Activated CD8-positive, alpha-beta memory T cell treated with anti-CD3 and anti-CD28 coated beads for 1 hour (primary cell): ENCODE measurements at places on chromosomes 4 and X.

DNA sequence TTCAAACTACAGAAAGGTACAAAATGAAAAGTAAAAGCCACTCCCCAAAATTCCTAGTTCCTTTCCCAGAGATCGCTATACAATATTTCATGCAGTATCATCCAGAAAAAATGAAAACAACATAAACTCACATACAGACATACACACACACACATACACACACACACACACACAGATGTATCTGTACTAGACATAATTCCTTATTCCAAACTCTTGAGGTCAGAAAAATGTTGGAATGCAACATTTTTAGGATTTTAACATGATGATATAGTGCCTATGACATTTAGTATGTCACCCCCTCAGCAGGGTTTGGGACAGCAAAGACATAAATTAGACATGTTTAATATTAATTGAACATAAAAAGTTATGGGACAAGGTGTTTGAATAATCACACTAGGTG lies 73.4 kb upstream of the LHFPL1 start:
- no peak for DNase-seq

DNA sequence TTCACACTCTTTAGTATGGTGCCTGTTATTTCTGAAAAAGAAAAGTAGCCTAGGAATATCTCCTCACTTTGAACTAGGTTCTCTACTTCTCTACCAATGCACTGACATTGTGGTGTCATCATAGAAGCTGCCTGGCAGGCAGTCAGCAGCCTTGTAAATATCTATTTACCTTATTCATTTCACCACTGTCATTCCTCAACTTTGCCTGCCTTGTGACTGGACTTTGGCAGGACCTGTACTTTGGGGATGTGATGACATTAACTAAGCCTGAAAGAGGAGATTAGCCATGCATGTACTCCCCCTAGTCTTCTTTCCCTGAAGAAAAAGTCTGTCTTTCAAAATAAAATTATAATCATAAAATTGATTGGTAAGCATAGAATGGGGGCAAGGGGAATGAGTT lies 207.2 kb downstream of the ARAP2 start:
- no peak for DNase-seq

- no peak for DNase-seq
Measured at GRCh38 chr4:85740431-85740861, 265.5 kb downstream of the ARHGAP24 start.

DNA sequence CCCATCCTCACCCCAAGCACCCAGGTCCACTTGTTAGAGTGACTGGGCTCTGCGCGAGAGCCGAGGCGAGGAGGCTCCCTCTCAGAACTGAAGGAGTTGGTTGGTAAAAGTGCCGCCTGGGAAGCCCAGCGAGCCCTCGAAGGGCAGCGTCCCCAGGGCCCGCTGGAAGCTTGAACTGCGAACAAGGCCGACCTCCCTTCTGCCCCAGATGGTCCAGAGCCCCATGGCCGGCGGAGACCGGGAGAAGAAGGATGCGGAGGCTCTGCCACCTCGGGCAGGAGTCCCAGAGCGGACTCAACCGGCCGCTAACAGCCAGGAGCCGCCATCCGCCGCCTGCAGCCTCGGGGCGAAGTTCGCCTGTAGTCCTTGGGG lies 116.3 kb upstream of the TEX13C start:
- no peak for DNase-seq

DNA sequence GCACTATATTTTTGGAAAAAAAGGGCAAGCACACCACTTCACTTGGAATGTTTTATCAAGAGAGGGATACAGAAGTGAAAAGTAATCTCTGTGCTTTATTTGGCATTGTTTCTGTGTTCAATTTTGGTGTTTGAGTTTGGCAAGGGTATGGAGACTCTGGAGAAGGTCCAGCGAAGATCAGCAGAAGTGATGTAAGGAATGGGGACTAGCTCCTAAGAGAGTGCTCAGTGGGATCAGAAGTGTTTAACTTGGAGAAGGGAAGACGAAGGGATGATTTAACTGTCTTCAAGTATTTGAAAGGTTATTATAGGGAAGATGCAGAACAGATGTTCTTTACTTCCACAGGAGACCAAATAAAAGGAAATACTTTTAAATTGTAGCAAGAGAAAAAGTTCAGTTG lies 74.3 kb downstream of the CFAP299 start:
- no peak for DNase-seq

- DNase-seq = no peak
Measured at GRCh38 chrX:57915680-57916079, 5.4 kb upstream of the ZXDA start.

DNA sequence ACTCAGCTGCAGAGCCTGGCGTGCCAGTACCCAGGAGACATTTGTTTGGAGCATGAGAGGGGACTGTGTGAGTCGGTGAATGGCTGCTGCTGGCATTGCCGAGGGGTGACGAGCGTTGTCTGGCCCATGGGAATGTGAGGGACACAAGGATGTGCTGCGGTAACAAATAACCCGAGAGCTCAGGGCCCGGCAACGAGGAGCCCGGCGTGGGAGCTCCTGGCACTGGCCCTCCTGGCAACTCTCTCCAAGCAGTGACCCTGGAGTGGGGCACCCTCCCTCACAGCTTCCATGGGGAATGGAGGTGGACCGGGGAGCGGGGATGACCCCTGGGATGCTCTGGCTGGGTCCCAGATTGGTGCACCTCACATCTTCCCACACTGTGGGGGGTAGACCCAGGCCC lies 44.0 kb upstream of the SORCS2 start:
- DNase-seq = no peak

GRCh38 chr4:9889306-9889705 lies 107.9 kb downstream of the DRD5 start:
- no peak for DNase-seq

GRCh38 chrX:150772150-150772970 lies 79.2 kb downstream of the MTMR1 start:
- DNase-seq = peak; percentile 19

DNA sequence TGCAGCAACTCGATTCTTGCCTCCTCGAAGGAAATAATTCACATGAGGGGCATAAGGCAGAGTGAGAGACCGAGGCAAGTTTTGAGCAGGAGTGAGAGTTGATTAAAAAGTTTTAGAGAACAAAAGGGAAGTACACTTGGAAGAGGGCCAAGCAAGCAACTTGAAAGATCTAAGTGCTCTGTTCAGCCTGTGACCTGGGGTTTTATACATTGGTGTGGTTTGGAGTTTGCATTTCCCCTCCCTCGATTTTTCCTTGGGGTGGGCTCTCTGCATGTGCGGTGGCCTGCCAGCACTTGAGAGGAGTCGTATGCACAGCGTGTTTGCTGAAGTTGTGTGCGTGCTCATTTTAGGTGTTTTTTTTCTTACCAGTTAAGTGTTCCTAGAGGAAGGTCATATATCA lies 356.4 kb downstream of the KLHL4 start:
- no peak for DNase-seq

- DNase-seq = no peak
Measured at GRCh38 chrX:38850807-38851544, 49.7 kb downstream of the MID1IP1 start.

- no peak for DNase-seq
Measured at GRCh38 chr4:160299177-160299576, 1196.3 kb downstream of the RAPGEF2 start.

GRCh38 chrX:46791927-46792809 lies 33.2 kb upstream of the SLC9A7 start:
- no peak for DNase-seq

- DNase-seq = no peak
Measured at GRCh38 chrX:10798041-10798440, 177.7 kb upstream of the MID1 start.

GRCh38 chr4:100849319-100849718 lies 331.5 kb upstream of the EMCN start:
- no peak for DNase-seq

DNA sequence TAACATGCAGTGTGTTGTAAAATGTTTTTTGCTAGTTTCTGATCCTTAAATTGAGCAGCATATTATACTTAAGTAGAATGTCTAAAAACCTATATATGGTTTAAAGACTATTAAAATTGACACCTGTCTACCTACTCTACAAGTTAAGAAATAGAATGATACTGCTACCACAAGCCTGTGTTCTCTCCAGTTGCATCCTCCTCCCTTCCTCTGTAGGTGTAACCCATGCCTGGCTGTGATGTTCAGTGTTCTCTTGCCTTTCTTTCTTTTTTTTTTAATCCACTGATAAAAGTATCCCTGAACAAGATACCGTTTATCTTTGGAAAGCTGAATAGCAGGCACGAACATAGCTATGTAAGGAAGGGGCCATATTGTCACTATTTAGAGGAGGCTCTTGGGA lies 99.1 kb downstream of the KDM6A start:
- DNase-seq = no peak

- no peak for DNase-seq
Measured at GRCh38 chr4:54440394-54441136, 211.5 kb downstream of the PDGFRA start.

DNA sequence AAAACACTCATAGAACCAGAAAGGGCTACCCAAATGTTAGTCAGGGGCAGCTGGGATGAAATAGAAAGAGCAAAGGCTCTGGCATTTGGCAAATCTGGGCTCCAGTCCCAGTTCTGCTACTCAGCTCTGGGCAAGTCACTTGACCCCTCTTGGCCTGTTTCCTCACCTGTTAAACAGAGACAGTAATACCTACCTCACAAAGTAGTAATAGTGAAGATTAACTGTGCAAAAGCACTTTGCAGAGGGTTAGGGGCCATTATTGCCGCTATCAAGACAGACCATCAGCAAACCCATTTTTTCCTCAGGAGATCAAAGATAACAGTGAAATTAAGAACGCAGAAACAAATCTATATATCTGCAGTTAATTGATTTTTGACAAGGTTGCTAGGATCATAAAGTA lies 20.6 kb downstream of the ZBTB33 start:
- DNase-seq = no peak

DNA sequence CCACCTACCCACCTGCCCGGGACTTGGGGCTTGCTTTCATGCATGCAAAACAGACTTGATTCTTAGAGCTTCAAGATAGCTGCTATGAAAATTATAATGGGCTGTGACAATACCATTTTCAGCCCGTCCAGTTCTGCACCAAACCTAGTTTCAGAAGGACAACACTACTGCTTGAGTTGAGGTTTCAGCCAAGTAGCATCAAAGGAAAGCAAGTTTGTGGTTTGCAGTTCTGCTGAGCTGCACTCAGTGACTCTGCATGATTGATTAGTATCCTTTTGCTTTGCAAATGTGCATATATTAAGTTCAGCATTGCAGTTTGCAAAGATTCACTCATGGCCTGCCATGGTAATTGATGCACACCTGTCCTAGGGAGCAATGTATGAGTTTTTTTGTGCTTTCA lies 442.7 kb downstream of the RPA4 start:
- no peak for DNase-seq

- DNase-seq = no peak
Measured at GRCh38 chr4:71254451-71255012, 84.3 kb upstream of the SLC4A4 start.

DNA sequence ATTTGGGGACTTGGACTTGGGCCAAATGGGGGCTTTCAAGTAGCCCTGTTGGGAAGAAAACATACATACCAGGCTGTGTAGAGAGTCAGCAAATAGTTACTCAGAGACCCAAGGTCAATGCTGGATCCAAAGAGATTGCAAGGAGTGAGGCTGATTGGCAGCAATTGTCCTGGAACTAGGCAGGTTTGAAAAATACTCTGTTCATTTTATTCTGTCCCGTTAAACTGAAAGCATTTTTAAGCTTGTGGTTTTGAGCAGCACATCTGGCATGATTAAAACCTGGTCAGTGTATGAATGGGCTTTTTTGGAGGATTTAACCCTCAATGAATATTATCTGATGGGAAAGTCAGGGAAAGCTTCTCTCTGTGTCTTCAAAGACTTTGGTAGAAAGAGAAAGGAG lies 294.3 kb upstream of the BOD1L1 start:
- DNase-seq = no peak

DNA sequence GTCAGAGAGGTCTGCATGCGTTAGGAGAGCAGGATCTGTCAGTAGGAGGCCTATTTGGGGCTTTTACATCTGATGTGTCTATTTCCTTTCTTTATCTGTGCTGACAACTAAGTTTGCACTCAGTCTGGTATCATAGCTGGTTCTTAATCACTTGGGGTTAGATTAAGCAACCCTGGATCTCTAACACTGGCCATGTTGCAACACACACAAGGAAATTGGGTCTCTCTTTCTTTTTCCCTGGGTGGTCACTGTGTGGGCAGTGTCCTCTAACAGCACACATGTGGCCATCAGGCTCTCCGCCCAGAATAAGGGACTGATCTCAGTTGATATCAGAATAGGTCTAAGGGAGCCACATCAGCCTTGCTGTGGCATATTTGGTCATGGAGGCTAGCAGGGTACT lies 38.9 kb downstream of the IGFBP7 start:
- no peak for DNase-seq

DNA sequence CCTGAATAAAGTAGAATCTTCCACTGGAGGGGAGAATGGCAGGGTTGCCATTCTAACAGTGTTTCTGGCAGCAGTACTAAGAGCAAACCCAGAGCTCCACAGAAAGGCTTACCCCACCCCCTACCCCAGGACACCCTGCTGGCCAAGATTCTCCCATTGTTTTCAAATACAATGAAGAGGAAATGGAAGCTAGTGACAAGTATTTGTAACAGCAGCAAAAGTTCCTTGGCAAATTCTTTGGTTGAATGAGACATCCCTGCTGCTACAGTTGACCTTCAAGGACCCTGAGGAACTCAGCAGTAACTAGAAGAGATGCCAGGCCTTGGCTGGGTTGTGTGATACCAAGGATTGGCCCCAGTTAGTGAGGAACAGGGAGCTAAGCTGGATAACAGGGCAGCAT lies 124.2 kb upstream of the DGKK start:
- no peak for DNase-seq

DNA sequence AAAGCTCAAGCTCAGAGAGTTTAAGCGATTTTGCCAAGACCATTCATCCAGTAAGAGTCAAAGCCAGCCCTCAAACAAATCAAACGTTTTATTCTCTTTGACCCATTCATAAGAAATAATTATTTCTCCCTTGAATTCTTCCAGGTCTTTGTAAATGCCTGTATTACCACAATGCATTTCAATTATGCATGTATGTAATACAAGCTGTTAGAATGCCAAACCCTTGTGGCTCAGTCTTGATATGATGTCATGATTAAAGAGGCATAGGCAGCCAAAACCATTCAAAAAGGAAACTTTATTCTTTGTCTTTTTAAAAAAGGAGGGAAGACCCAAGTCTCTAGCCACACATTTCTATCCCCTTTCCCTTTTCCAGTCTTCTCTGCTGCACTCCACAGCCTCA lies 56.5 kb upstream of the PGM2 start:
- no peak for DNase-seq
